ENCODE measurements at places on chromosomes 7 and 10. TPM values are rescaled to one million over a fixed set of nuclear protein-coding genes. Genes with fewer than 3 reads are reported as not detected.

Gene EMX2
- polyA plus RNA-seq = not detected

Gene RELN
- polyA plus RNA-seq = 23.6 TPM

Gene TBL2
- 67.3 TPM for polyA plus RNA-seq

Gene RBP3
- not detected for polyA plus RNA-seq

Gene PIP
- not detected for polyA plus RNA-seq

- DNase-seq = no peak
These were observed 110.1 kb downstream of the ARID5B start for GRCh38 chr10:62011558-62011957.

- no peak for DNase-seq
These were observed 77.4 kb downstream of the PCLO start for GRCh38 chr7:83085299-83085698.

DNA sequence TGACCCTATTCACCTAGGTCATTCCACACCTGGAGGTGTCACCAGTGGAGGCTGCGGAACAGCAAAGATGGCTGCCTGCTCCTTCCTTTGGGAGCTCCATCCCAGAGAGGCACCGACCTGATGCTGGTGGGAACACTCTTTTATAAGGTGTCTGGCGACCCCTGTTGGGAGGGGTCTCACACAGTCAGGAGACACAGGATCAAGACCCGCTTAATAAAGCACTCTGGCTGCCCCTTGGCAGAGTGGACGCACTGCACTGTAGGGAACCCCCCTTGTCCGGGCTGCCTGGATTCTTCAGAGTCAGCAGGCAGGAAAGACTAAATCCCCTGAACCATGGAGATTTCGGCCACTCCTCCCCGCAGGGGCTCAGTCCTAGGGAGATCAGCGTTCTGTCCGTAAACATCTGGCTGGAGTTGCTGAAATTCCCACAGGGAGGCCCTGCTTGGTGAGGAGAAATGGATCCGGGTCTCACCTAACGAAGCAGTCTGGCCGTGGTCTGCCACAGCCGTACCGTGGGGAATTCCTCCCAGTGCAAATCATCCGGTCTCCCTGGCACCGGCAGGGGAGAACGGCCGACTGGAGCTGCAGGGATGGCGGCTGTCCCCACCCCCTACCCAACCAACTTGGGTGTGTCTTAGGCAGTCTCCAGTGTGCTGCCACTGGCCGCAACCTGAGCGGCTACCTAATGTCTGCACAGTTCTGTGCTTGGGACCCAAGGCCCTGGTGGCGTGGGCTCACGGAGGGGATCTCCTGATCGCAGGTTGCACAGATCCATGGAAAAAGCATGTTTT is 66.1 kb downstream of the LSMEM1 start:
- peak; percentile 70 for DNase-seq

GRCh38 chr10:80686734-80687475 is 149.2 kb downstream of the SH2D4B start:
- DNase-seq = no peak

- no peak for DNase-seq
These were observed 137.3 kb downstream of the ELMO1 start for GRCh38 chr7:37311355-37311754.

DNA sequence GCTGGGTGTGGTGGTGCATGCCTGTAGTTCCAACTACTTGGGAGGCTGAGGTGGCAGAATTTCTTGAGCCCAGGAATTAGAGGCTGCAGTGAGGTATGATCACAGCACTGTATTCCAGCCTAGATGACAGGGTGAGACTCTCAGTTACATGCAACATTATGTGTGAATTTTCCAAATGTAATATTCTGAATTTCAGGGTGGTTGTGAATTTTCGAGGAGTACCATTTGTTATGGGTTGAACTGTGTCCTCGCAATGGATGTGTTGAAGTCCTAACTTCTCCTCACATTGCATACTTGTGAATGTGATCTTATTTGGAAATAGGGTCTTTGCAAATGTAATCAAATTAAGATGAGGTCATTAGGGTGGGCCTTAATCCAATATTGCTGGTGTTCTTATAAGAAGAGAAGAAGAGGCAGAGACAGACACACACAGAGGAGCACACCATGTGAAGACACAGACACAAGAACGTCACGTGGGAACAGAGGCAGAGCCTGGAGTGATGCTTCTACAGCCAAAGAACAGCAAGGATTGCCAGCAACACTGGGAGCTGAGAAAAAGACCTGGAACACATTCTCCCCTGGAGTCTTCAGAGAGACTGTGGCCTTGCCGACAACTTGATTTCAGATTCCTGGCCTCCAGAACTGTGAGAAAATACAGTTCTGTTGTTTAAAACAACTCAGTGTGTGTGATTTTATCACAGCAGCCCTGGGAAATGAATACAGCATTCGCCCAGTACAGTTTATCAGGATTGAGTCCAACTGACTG is 91.9 kb downstream of the ZNF783 start:
- no peak for DNase-seq

GRCh38 chr7:90931986-90932916 is 332.0 kb upstream of the FZD1 start:
- no peak for DNase-seq

GRCh38 chr10:131673396-131673795 is 227.4 kb upstream of the PPP2R2D start:
- no peak for DNase-seq

DNA sequence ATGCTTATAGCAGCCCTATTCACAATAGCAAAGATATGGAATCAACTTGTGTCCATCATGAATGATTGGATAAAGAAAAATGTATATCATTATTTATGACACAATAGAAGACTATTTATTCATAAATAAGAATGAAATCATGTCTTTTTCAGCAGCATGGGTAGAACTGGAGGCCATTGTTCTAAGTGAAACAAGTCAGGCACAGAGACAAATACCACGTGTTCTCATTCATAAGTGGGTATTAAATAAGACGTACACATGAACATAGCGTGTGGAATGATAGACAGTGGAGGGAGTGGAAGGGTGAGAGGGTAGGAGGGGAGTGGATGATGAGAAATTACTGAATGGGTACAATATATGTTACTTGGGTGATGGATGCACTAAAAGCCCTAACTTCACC is 762.4 kb downstream of the REEP3 start:
- no peak for DNase-seq

DNA sequence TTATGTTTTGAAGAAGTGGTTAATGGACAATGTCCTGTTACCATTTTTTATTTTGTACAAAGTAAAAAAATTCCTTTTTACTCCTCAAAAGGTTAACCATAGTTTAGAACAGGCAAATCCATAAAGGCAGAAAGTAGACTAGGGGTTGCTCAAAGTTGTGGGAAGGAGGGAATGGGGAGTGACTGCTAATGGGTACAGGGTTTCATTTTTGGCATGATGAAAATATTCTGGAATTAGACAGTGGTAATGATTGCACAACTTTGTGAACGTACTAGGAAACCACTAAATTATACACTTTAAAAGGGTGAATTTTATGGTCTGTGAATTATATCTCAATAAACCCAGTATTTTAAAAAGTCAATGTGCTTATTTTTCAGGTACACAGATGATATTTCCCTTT is 35.4 kb upstream of the CDK14 start:
- DNase-seq = no peak

GRCh38 chr7:46352004-46352954 is 431.2 kb upstream of the IGFBP3 start:
- DNase-seq = no peak

DNA sequence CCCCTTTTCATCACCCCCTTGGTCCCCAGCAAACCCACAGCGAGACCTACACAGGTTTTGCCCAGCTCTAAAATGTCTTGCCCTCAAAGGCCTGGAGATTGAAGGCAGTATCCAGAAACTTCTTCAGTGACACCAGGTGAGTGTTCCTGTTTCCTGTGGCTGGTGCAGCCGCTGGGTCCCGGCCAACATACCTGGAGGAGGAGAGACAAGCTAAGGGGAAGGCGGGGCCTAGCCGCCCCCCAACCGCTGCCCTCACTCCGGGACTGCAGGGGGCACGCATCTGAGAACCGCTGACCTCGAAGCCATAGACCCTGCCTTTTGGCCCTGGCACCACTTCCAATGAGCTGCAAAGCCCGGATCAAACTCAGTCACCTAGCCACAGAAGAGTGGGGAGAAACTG is 27.0 kb downstream of the OGDHL start:
- no peak for DNase-seq

DNA sequence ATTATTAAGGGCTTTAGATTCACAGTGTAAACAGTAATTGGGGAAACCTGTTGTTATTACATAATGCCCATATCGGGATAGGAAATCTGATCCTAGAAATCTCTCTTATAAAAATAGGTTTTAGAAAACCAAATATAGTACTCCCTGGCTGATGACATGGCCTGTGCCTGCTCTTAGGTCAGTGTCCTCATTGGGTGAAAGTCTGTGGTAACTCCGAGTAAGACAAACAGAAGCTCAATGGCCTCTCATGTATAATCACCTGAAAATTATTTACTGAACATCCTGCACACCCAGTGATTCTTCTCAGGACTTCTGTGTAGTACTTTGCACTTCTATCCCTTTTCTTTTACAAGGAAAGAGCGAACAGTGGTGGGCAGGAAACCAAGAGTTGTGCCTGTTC is 37.8 kb downstream of the SEM1 start:
- no peak for DNase-seq

DNA sequence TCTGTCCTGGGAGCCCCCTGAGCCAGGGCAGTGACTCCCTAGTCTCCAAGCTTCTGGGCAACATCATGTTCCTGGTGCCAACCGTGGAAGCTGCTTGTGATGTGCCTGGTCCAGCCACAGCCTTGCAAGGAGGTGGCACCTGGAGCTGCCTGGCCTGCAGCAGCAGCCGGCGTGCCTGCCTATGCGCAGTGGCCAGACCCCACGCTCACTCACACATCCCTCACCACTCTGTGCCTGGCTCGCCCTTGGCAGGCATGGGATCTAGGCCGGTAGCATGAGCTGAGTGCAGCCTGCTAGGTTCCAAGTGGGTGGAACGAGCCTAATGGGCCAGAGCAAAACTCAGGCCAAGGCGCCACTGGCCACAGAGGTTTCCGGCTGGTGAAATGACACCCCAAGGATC is 184.0 kb downstream of the ZNF438 start:
- DNase-seq = no peak

DNA sequence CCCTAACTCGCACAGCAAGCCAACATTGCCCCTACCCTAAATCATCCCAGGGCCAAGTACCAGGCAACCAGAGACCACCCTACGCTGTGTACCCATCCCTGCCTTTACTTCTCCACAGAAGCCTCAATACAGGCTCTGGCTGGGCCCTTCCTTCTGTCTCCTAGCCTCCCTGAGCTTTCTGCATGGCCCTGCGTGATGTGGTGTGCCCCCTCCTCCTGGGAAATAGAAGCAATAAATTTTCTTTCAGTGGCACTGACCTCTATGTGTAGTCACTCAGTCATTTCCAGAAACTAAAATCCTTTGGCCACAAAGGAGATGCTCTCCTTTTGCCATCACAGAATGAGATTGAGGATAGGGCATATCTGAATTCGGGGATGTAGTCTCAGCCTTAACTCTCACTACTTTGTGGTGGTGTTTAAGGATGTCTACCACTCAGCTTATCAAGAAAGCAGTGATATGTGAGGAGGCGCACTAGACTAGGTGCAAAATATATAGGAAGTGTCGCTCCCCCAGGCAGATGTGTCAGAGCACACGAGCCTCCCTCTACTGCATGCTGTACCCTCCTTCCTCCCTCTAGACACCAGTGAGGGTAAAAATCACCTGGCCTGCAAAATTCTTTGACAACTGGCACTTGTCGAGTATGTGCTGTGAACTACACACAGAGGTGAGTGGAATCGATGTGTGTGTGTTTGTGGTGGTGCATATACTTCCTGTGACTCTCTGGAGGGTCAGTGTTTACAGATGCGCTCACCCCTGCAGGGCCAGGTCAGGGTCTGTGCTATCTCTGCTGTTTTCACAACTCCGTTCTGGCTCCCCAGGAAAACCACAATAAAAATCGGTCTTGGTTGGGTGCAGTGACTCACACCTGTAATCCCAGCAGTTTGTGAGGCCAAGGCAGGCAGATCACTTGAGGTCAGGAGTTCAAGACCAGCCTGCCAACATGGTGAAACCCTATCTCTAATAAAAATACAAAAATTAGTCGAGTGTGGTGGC is 825.9 kb upstream of the IGFBP3 start:
- DNase-seq = no peak

- DNase-seq = no peak
These were observed 349.7 kb upstream of the NRP1 start for GRCh38 chr10:33684211-33684611.

DNA sequence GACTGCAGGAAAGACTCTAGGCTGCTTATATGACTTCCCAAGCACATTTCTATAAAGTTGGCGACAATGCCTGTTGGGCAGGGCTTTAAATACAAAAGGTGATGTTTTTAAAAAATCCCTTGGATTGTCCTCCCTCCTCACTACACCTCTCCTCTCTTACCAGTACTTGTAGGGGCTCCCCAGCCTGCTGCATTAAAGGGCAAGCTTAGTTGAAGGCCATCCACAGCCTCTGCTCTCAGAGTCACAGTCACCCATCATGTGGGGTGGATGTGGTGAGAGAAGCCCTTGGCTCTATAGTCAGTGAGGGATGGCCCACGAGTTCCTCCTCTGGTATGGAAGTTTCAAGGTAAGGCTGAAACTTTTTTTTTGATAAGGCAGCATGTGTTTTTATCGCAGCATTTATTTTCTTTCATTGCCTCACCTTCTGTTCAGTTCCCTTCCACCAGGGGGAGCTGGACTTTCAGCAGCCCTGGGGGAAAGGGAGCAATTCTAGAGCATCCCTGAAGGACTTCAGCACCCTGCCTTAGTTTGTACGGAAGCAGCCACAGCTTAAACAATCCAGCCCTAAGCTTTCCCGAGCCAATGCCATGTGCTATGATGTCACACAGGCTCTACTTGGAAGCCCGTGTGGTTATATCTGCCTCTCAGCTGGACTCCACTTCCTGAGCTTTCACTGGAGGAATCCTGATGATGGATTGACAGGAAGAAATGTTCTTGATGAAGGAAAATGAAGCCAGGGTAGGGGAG is 131.9 kb downstream of the CALCR start:
- DNase-seq = peak; percentile 62

GRCh38 chr10:100614429-100615095 is 78.8 kb downstream of the HIF1AN start:
- no peak for DNase-seq

GRCh38 chr7:46710927-46711326 is 789.9 kb upstream of the IGFBP3 start:
- no peak for DNase-seq

- no peak for DNase-seq
These were observed 50.2 kb upstream of the ZMIZ1 start for GRCh38 chr10:79018521-79019011.

- no peak for DNase-seq
These were observed 81.4 kb downstream of the ORC5 start for GRCh38 chr7:104126411-104126841.

DNA sequence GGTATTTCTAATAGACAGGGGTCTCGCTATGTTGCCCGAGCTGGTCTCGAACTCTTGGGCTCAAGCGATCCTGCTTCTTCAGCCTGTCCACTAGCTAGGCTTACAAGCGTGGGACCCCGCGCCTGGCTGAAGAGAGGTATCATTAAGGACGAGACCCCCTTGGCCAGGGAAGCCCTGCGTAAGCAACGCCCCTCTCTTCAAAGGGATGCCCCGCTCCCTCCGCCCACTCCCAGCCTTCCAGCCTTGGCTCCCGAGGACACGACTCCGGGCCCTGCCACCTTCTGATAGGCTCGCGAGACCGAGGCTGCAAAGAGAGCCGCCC is 220 bp upstream of the ZKSCAN5 start:
- DNase-seq = peak; percentile 95

Measured in K562 (cell line).